ENCODE measurements at places on chromosomes 7 and 10.
A peak's percentile ranks its signal among the peaks of the same experiment; 100 is the strongest.

- peak; percentile 70 for DNase-seq
Observed at GRCh38 chr7:27095897-27096767, at the start of gene HOXA1. Gene HOXA1 (minus strand): TSS chr7:27096000. CDS start chr7:27095912, 88 bp downstream.

DNA sequence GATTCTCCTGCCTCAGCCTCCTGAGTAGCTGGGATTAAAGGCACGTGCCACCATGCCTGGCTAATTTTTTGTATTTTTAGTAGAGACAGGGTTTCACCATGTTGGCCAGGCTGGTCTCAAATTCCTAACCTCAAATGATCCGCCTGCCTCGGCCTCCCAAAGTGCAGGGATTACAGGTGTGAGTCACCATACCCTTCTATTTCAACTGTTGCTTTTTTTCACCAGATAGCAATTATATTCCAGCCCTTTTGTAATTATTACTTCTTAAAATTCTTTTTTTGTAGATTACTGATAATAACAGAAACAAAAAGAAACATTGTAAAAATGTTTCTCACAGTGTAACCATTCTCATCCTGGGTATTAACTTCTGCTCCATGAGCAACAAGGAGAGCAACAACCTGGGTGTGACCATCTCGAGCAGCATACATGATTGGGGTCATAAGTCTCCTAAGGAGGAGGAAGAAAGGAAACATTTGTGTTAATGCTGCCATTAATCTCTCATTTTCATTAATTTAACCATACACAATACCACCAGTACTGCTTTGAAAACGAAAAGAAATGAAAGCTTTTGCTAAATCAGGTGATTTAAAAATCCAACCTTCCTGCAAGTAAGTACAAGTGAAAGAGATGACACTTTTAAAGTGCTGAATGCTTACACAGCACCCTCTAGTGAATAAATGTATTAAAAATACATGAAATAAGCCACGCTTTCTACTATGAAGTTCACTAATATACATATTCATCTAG lies 41.8 kb downstream of the ASZ1 start:
- no peak for DNase-seq

- no peak for DNase-seq
Observed at GRCh38 chr7:83799333-83799732, 150.4 kb upstream of the SEMA3E start.

GRCh38 chr7:81533426-81533825 lies 236.4 kb downstream of the HGF start:
- no peak for DNase-seq

- DNase-seq, result no peak
Observed at GRCh38 chr10:33015761-33016547, 57.9 kb upstream of the ITGB1 start.

DNA sequence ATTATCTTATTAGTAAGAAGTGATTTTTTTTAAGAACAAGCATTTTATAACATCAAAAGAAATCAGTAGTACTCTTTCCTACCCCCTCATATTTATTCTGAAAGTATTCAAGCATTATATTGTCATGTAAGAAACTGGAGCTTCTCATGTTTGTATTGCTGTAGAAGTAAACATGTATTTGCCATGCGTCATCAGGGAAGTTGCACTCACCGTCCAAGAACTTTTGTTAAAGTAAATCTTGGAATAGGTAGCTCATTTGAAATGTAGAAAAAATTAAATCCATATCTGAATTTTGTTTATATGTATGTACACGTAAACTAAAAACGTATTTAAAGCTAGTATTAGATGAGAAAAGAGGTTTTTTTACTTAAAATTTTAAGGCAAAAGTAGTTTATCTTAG lies 96.8 kb downstream of the PTEN start:
- no peak for DNase-seq

DNA sequence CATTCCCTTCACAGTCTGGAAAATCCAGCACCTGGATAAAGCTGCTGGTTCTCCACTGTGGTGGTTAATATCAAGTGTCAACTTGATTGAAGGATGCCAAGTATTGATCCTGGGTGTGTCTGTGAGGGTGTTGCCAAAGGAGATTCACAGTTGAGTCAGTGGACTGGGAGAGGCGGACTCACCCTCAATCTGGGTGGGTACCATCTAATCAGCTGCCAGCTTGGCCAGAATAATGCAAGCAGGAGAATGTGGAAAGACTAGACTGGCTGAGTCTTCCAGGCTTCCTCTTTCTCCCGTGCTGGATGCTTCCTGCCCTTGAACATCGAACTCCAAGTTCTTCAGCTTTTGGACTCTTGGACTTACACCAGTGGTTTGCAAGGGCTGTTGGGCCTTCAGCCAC lies 48.4 kb downstream of the C10orf143 start:
- no peak for DNase-seq

DNA sequence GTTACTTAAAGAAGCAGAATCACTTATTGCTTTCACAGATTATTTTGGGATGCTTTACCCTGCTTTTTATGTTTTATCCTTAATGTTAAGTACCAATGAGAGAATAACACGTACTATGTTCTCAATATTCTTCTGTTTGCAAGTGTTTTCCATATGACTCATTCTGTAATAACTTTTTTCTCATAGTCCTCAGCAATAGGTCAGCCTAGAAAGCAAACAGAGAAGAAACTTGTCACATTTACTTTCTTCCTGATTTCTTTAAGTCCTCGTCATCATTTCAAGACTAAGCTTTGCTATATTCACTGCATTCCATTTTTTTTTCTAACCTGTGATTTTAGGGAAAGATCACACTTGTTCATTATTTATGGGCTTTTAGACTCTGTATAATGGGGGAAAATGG lies 6.8 kb upstream of the AGR2 start:
- DNase-seq, result no peak

GRCh38 chr7:117283371-117283770 lies 39.5 kb downstream of the WNT2 start:
- DNase-seq, result no peak

DNA sequence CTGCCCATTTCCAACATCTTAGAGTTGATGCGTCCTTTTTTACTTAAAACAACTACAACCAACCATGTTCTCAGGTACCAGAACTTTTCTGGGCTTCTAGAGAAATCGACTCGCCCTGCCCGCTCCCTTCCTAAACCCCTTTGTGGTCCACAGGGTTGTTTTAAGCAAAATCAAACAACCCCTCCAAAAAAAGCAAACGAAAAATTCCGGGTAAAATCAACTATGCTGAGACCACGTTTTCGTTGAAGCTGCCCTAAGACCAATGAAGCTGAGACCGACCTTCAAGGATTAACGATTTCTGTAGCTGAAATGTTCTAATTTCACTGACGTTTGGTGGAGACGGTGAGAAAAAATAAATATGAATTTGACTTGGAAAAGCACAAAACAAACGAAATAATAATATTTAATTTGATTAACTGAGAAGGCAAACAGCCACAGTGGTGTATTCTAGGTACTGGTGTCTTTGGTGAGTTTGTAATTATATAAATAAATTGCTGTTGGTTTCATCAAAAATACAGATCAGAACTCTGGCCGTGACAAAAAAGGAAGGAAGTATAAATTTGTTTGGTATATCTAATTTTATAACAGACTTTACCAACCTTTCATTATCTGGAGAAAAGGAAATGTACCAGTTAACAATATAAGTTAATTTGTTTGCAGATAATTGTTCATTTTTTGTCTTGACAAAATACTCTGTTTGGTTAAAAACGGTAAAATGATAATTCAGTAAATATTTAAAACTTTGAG lies 4.7 kb upstream of the IGF2BP3 start:
- DNase-seq, result no peak

DNA sequence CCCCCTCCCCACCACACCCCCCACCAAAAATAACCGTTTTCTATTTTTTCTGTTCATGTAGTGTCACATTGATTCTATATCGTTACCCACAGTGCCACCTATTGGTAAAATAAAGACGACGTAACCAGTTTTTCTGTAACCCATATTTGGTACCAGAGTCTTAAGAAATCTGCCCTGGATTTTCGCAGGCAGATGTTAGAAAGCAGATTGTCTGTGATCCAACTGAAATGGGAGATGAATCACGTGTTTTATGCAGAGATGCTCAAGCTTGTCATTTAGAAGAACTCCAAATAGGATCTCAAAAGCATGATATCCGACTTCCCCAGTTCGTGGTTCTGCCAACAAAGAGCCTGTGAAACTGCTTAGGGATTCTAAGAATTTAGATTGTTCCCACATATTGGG lies 261.1 kb upstream of the CSTF2T start:
- DNase-seq, result no peak

- DNase-seq, result no peak
Observed at GRCh38 chr10:119136084-119136483, 29.4 kb downstream of the SFXN4 start.

DNA sequence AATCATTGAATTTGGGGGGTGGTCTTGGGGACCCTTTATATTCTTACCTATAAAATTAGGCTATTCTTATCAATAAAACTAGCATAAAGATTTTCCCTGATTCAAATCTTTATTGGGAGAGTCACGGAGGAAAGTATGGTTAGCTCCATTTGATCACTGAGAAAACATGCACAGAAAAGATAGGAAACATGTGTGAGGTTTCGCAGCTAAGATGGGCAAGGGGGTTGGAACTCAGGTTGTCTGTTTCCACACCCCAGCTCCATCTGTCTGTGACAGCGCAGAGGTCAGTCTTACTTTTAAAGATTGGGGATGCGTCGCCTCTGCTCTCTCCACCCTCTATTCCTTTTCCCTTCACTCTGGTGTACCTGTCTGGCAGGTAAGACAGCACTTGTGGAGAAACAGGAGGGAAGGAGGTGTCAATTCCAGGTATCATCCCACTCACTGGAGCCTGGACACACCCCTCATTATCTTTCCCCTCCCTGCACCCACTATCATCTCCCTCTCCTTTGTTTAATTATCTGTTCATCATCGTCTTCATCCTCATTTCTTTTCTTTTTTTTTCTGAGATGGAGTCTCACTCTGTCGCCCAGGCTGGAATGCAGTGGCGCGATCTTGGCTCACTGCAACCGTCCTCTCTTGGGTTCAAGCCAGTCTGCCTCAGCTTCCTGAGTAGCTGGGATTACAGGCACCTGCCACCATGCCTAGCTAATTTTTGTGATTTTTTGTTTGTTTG lies 2.4 kb upstream of the DENND10 start:
- DNase-seq, result no peak

GRCh38 chr7:133207687-133208086 lies 45.2 kb upstream of the EXOC4 start:
- DNase-seq, result no peak

DNA sequence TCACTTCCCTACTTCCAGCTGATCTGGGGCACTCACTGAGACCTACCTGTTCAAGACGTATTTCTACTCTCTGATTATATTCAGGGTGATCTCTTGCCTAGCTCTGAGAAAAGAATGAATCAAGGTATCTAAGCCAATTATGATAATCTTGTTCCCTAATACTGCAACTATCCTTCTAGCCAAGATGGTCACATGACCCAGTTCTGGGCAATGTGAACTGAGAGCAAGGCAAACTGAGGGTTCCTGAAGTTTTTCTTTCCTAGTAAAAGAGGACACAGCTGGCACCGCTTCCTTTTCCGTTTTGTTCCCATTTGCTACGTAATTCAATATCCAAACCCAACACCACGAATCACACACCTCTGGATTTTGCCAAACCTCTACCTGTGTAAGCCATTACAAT lies 5.9 kb upstream of the GPAM start:
- DNase-seq, result no peak

- DNase-seq, result no peak
Observed at GRCh38 chr7:37435156-37435855, 13.4 kb downstream of the ELMO1 start.

- DNase-seq, result no peak
Observed at GRCh38 chr7:37119296-37119860, 329.3 kb downstream of the ELMO1 start.

DNA sequence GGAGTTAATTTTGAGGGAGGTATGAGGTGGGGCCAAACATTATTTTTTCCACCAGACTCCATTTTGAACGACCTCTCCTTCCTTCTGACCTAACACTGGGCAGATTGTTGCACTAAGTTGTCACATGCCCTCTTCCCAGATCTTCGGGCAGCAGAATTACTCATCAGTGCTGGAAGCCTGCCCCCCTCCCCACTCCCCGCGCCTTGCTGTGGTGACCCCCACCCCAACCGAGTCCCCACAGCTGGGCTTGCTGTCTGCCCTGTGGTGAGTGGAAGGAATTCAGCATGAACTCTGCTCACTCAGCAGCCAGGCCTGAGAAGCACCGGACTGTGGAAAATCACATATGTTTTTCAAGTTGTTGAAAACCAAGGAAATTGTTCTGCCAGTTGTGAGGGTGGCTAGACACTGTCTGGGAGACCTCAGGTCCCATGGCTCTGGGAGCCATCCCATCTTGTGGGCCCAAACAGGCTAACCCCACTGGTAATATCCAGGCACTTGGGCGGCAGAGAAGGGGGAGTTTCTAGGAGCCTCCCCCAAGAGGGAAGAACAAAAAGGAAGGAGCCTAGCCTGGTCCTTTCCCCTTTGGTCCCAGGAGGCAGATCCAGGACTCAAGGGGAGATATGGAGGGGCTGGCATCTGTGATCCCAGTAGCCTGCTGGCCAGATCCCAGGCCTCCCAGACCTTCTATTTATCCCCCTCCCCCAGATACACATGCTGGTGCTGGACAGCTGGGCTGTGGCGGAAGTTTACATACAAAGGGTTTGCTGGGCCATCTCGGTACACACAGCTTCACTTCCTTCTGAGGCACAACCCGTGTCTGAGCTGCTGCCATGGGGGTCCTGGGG lies 3.5 kb upstream of the AEBP1 start:
- no peak for DNase-seq

GRCh38 chr10:48636231-48636630 lies 31.4 kb upstream of the ARHGAP22 start:
- DNase-seq, result no peak

- no peak for DNase-seq
Observed at GRCh38 chr7:99123571-99124033, 20.3 kb downstream of the SMURF1 start.

DNA sequence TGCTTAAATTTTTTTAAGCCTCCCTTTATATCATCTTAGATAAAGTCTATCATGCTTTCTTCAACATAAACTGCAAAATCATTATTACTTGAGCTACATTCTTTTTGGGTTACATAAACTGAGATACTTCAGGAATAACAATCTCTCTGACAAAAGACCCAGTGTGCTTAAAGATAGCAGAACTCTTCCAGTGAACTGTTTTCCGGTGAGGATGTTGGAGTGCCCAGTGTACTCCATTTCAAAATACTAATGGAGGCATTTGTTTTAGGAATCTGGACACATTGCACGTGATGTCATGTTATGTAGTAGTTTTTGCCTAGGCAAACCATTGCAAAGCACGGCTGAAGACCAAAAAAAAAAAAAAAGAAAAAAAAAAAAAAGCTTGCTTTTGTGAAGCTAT lies 388.2 kb upstream of the CELF2 start:
- DNase-seq, result no peak

- DNase-seq, result no peak
Observed at GRCh38 chr7:103346396-103346795, 1.0 kb upstream of the PSMC2 start.

DNA sequence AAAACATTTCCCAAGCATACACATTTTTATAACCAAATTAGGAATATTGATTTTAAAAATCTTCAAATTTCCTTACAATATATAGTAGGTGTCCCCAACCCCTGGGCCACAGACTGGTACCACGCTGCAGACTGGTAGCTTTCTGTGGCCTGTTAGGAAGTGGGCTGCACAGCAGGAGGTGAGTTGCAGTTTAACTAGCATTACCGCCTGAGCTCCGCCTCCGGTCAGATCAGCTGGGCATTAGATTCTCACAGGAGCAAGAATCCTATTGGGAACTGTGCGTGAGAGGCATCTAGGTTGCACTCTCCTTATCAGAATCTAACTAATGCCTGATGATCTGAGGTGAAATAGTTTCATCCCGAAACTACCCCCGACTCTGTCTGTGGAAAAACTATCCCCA lies 62.1 kb downstream of the ZWINT start:
- DNase-seq, result no peak
